ENCODE measurements at places on chromosomes 12 and 14. TPM values are rescaled to one million over a fixed set of nuclear protein-coding genes. Genes with fewer than 3 reads are reported as not detected.

CAPZA3 gene
- total RNA-seq: not detected

OR6C2 gene
- total RNA-seq: not detected

STON2 gene
- not detected for total RNA-seq

VRTN gene
- total RNA-seq: not detected

APOF gene
- not detected for total RNA-seq

CLEC4E gene
- total RNA-seq: not detected

EPYC gene
- not detected for total RNA-seq

GPR84 gene
- not detected for total RNA-seq

CCDC88C gene
- total RNA-seq: 0.30 TPM

KRT73 gene
- not detected for total RNA-seq

PRKCH gene
- 1.2 TPM for total RNA-seq

C1S gene
- total RNA-seq: 28.8 TPM

BCDIN3D gene
- 1.5 TPM for total RNA-seq

DDX54 gene
- 62.6 TPM for total RNA-seq

TAS2R10 gene
- not detected for total RNA-seq

DPY19L2 gene
- 1.9 TPM for total RNA-seq

CLEC7A gene
- not detected for total RNA-seq

KRT78 gene
- total RNA-seq: not detected

GALNT16 gene
- 0.94 TPM for total RNA-seq

Data from HFFc6 (cell line).